ENCODE measurements at places on chromosomes 3 and 15. TPM values are rescaled to one million over a fixed set of nuclear protein-coding genes. Genes with fewer than 3 reads are reported as not detected.

The FGF7 gene
- not detected for total RNA-seq

The TERC gene
- total RNA-seq: not detected

The RCN2 gene
- 65.9 TPM for total RNA-seq

The GCSAM gene
- not detected for total RNA-seq

The ALG1L2 gene
- total RNA-seq: not detected

The FANCD2OS gene
- total RNA-seq: not detected

The ACOX2 gene
- 8.8 TPM for total RNA-seq

The TM6SF1 gene
- not detected for total RNA-seq

The SPATA16 gene
- total RNA-seq: not detected

The GRK7 gene
- not detected for total RNA-seq

The IDH3A gene
- total RNA-seq: 91.4 TPM

The FBXW12 gene
- not detected for total RNA-seq

The DUOXA2 gene
- not detected for total RNA-seq

The CAPN3 gene
- 0.47 TPM for total RNA-seq

The ARHGEF26 gene
- 6.7 TPM for total RNA-seq

The RBP2 gene
- not detected for total RNA-seq

All from A549 treated with ZK216348 at 1 μM for 4 hours (cell line).